ENCODE measurements at places on chromosomes 4 and X.

DNA sequence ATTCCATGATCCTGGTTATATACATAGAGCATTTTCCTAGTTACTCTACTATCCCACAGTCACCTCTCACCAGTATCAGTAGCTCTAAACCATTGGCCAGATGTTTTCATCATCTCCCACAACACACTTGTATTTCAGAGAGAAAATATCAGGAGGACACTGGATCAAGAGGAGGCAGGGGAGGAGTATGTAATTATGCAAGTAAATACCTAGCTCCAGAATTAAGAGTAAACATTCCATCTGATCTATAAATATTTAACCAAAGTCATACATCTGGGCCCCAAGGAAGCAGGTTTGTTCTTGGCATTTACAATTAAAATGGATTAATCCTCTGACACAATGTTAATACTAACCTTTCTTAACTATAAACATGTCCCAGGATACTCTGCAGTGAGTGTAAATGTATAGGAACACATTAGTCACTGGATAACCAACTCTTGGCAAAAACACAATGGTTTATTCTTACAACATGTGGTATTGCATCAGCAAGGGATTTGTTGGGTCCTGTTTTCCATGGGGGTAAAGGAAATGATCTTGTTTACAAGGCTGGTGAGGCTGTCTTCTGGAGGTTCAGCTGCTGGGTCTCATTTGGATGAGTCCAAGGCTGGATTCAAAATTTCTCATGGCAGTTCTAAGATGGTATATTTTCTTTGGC lies 170.1 kb downstream of the ATG4A start:
- no peak for DNase-seq

DNA sequence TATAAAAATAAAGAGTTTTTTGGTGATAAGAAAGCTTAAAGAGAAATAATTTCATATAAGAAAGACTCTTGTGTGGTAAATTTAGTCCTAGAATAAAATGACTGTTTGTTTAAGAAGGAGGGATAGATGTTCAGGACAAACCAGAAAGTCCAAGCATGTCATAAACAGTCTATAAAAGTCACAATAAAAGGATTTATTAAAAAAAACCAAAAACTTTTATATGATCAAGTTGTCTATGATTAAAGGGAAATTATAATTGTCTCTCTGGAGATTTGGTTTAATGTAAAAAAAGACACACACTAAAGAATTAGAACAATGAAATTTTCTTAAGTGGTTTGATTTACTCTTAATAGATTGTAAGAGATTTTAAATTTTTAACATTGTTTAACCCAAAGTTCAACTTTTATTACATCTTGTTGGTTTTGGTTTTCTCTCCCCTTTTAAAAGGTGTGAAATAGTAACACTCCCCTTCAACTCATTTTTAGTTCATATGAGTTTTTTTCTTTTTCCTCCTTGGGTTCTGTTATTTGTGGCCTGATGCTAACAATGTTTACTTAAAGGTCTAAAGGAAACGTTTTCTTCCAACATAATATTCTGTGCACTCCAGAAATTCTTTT lies 89.7 kb downstream of the PDHA2 start:
- no peak for DNase-seq

GRCh38 chrX:39848900-39849299 lies 248.9 kb downstream of the BCOR start:
- no peak for DNase-seq

GRCh38 chrX:41707218-41707617 lies 16.8 kb upstream of the GPR82 start:
- no peak for DNase-seq

DNA sequence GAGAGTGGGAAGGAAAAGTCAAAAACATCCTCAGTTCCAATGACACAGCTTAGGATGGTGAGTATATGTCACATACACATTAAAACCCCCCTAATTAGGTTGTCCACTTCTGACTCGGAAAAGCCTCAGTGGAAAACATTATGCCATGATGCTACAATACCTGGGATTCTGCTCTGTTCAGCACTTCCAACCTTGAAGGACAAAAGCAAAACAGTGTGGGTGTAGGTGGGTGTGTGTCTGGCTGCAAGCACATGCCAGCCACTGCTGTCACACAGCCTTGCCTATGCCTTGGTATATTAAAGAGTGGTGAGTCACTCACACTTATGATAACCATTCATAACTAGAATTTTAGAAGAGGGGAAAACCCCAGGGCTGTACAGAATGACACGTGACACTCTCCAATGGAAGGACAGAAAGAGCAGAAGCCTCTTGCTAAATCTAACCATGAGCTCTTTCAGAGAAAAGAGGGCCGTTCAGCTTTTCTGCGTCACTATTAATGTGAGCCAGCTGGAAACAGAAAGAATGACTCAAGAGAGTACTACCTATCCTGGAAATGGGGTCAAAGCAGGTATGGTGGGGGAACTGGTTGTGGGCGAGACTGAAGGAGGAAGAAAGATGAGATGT lies 159.6 kb downstream of the TET2 start:
- DNase-seq: peak; percentile 68

DNA sequence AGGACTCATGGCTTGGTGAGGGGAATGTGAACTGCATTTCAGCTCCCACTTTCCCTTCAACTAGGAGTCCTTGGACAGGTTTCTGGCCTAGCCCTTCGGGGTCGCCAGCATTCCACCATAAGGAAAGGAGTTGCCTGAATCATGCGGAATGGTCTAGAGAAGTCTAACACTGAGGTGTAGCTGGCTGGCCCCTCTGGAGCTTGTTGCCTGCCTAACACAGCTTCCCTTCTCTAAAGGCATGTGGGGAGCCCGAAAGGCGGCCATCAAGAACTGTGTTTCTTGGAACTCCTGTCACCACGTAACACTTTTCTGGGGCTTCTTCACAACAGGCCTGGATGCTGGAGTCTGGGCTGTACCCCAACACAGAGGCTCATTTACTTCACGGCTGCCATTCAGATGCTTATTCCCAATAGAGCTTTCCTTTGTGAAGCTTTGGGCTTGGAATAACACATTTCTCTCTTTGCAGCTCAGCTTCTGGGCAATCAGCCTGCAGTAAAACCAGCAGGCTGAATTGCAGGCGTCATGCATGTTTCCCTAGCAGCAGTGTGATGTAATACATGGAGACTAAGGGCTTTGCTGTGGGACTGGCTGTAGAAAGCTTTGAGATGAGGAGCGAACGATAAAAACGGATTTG lies 5.4 kb downstream of the GABRQ start:
- DNase-seq: no peak

- DNase-seq: no peak
Observed at GRCh38 chr4:96352051-96352517, 512.2 kb downstream of the PDHA2 start.

GRCh38 chrX:65772842-65773241 lies 105.4 kb downstream of the MSN start:
- no peak for DNase-seq

GRCh38 chr4:172369471-172369959 lies 556.3 kb downstream of the GALNTL6 start:
- DNase-seq: no peak

GRCh38 chr4:61214680-61215079 lies 14.6 kb downstream of the ADGRL3 start:
- DNase-seq: no peak

All from activated T-cell treated with anti-CD3 and anti-CD28 coated beads, Interleukin-2, amount 50 U/mL, for 48 hours (primary cell).